Stomach (tissue), 19 donors: ENCODE measurements at places on chromosomes 3 and 15. TPM values are rescaled to one million over a fixed set of nuclear protein-coding genes. Genes with fewer than 3 reads are reported as not detected.

Gene GXYLT2
- 4.2 TPM for total RNA-seq

Gene NDN
- total RNA-seq, result 7.6 TPM

Gene CCDC174
- total RNA-seq, result 44.0 TPM

Gene PROK2
- total RNA-seq, result not detected

Gene LMCD1
- 17.4 TPM for total RNA-seq

Gene PAQR9
- total RNA-seq, result not detected

- no peaks in the 10 kb centered on the region for H3K27me3 ChIP-seq
- no peak for DNase-seq
- peaks cover 37% of the 10 kb centered on the region for H3K36me3 ChIP-seq
Measured at GRCh38 chr3:46673151-46674030, 20.1 kb downstream of the ALS2CL start.

GRCh38 chr3:32095431-32095830 is 11.0 kb upstream of the GPD1L start:
- no peak overlapping the region for H3K27ac ChIP-seq
- H3K4me3 ChIP-seq, result no peak overlapping the region
- no peak for DNase-seq

GRCh38 chr15:79008659-79009058 is 63.8 kb upstream of the CTSH start:
- H3K4me1 ChIP-seq, result peaks cover 13% of the 10 kb centered on the region
- no peak overlapping the region for H3K4me3 ChIP-seq
- H3K27me3 ChIP-seq, result no peaks in the 10 kb centered on the region
- H3K36me3 ChIP-seq, result no peaks in the 10 kb centered on the region
- no peak for DNase-seq

DNA sequence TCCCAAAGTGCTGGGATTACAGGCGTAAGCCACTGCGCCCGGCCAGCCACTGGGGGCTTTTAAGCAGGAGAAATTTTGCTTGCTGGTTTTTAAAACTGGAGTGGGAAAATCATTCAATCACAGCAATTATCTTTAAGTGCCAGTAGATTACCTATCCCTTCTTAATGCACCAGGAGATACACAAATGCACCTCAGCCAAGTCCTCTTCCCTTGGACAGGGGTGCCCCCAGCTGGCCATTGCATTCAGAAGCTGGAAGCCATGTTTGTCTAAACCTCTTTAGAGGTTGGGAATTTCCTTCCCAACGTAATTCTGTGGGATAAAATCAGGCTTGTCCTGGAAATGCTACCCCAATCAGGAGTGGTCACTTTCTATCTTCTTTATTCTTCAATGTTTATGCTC is 26.6 kb downstream of the MIX23 start:
- no peaks in the 10 kb centered on the region for H3K4me1 ChIP-seq
- H3K27ac ChIP-seq, result no peak overlapping the region
- no peaks in the 10 kb centered on the region for H3K27me3 ChIP-seq
- H3K4me3 ChIP-seq, result no peak overlapping the region
- H3K36me3 ChIP-seq, result peaks cover 19% of the 10 kb centered on the region
- peak; percentile 76 for DNase-seq

DNA sequence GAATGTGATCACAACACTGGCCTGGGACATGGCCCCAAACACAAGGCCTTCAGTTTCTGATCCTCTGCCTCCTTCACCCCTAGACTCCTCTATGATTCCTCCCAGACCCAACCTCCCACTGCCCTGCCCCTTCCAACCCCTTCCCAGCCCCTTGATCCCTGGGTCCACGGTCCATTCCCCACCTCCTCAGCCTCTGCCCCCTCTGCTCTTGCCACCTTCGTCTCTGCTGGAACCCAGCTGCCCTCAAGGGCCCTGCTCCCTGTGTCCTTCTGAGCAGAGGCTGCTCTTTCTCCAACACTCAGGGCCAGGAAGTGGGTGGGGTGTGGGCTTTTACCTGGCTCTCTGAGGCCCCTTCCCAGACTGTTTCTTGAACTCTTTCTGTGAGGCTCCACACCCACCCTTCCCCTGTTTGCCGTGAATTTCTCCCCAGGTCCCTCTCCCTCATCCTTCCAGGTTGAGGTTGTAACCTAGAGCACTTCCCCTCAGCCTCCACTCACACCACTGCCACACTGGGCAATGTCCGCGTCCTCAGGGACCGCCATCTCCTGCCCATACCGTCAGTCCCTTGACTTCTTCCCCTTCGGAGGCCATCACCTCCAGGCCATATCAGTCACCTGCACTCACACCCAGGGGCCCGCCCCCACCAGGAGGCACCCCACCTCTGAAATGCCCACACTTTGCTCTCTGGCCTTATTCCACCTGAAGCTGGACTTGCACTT is 18.7 kb upstream of the SLCO2A1 start:
- no peaks in the 10 kb centered on the region for H3K36me3 ChIP-seq
- no peaks in the 10 kb centered on the region for H3K4me1 ChIP-seq
- H3K27ac ChIP-seq, result no peak overlapping the region
- H3K4me3 ChIP-seq, result no peak overlapping the region
- no peak for DNase-seq

- no peaks in the 10 kb centered on the region for H3K36me3 ChIP-seq
- DNase-seq, result no peak
- no peaks in the 10 kb centered on the region for H3K4me1 ChIP-seq
Measured at GRCh38 chr3:44136421-44136820, 105.3 kb upstream of the TOPAZ1 start.

- H3K4me3 ChIP-seq, result no peak overlapping the region
- H3K27me3 ChIP-seq, result no peaks in the 10 kb centered on the region
- H3K27ac ChIP-seq, result no peak overlapping the region
- no peaks in the 10 kb centered on the region for H3K4me1 ChIP-seq
- DNase-seq, result peak; percentile 29
Measured at GRCh38 chr3:67384760-67385397, 269.5 kb downstream of the SUCLG2 start.

DNA sequence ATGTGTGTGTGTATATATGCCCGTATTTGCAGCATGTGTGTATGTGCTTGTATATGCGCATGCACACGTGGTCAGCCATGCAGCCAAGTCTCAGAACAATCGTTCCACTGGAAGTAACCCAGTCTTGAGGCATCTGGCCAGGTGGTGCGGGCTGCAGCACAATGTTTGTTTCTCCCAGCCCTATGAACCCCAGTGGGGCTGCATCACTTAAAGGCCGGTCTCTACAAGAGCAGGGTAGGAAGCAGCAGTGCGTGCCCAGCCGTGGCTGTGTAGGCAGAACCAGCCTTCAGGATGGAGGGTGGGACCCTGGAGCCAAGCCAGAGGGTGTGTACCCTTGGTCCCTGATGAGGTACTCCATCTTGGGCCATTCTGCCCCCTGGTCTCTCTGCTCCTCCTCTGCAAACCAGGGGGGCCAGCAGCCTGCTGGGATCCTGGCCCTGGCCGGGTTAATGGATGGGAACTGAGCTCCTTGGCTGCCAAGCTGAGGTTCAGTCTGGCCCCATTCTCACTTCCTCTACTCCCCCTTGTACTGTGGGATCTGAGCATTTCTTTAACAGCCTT is 11.8 kb downstream of the KLF13 start:
- peaks cover 100% of the 10 kb centered on the region for H3K4me1 ChIP-seq
- H3K36me3 ChIP-seq, result peaks cover 7% of the 10 kb centered on the region
- no peaks in the 10 kb centered on the region for H3K27me3 ChIP-seq
- no peak overlapping the region for H3K4me3 ChIP-seq
- DNase-seq, result no peak

GRCh38 chr15:26260517-26261133 is 397.5 kb upstream of the ATP10A start:
- no peak for DNase-seq
- H3K36me3 ChIP-seq, result no peaks in the 10 kb centered on the region
- no peak overlapping the region for H3K27ac ChIP-seq
- H3K27me3 ChIP-seq, result no peaks in the 10 kb centered on the region
- H3K4me1 ChIP-seq, result no peaks in the 10 kb centered on the region

GRCh38 chr3:36736301-36736700 is 28.1 kb downstream of the DCLK3 start:
- no peak overlapping the region for H3K27ac ChIP-seq
- H3K4me3 ChIP-seq, result no peak overlapping the region
- DNase-seq, result no peak
- no peaks in the 10 kb centered on the region for H3K27me3 ChIP-seq

GRCh38 chr3:186782542-186783057 is 777 bp upstream of the EIF4A2 start:
- H3K4me3 ChIP-seq, result peak overlapping the region; percentile 74
- H3K4me1 ChIP-seq, result peaks cover 36% of the 10 kb centered on the region

- H3K36me3 ChIP-seq, result no peaks in the 10 kb centered on the region
- H3K4me3 ChIP-seq, result no peak overlapping the region
- no peak overlapping the region for H3K27ac ChIP-seq
- H3K4me1 ChIP-seq, result no peaks in the 10 kb centered on the region
- DNase-seq, result no peak
Measured at GRCh38 chr3:139466360-139466759, 10.0 kb downstream of the RBP2 start.

DNA sequence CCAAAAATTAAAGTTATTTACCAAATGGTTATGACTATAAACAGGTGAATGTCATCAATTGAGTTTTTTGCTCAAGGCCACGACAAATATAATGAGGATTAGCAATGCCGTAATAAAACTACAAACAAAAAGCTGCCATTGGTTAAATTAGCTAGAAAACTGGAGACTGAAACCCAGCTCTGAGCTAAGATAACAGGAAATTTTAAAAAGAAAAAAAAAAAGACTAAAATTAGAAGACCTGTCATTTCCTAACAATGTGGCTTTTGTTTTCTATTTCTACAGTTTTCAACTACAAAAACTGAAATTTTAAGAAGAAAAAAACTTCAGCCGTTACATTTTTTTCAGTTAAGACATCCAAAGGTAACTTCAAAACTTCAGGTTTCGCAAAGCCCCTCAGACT is 9.7 kb downstream of the SLC12A6 start:
- H3K27ac ChIP-seq, result no peak overlapping the region
- no peaks in the 10 kb centered on the region for H3K4me1 ChIP-seq
- no peaks in the 10 kb centered on the region for H3K36me3 ChIP-seq

DNA sequence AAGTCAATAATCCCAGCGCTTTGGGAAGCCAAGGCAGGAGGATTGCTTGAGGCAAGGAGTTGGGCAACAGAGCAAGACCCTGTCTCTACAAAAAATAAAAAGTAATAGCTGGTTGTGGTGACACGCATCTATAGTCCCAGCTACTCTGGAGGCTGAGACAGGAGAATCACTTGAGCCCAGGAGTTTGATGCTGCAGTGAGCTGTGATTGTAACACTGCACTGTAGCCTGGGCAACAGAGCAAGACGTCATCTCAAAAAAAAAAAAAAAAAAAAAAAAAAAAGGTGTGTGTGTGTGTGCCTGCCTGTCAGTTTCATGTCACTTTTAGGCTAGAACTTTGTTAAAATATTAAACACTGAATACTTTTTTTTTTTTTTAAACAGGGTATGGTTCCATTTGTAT is 28.4 kb downstream of the DNAJC19 start:
- DNase-seq, result no peak
- H3K36me3 ChIP-seq, result peaks cover 23% of the 10 kb centered on the region
- no peaks in the 10 kb centered on the region for H3K27me3 ChIP-seq
- no peaks in the 10 kb centered on the region for H3K4me1 ChIP-seq

GRCh38 chr3:65861718-65862117 is 177.0 kb downstream of the MAGI1 start:
- no peak overlapping the region for H3K27ac ChIP-seq
- H3K36me3 ChIP-seq, result no peaks in the 10 kb centered on the region
- no peak overlapping the region for H3K4me3 ChIP-seq
- DNase-seq, result no peak

GRCh38 chr3:148400754-148401153 is 296.9 kb upstream of the AGTR1 start:
- H3K4me3 ChIP-seq, result no peak overlapping the region
- H3K36me3 ChIP-seq, result no peaks in the 10 kb centered on the region
- H3K4me1 ChIP-seq, result no peaks in the 10 kb centered on the region
- no peaks in the 10 kb centered on the region for H3K27me3 ChIP-seq
- H3K27ac ChIP-seq, result no peak overlapping the region

DNA sequence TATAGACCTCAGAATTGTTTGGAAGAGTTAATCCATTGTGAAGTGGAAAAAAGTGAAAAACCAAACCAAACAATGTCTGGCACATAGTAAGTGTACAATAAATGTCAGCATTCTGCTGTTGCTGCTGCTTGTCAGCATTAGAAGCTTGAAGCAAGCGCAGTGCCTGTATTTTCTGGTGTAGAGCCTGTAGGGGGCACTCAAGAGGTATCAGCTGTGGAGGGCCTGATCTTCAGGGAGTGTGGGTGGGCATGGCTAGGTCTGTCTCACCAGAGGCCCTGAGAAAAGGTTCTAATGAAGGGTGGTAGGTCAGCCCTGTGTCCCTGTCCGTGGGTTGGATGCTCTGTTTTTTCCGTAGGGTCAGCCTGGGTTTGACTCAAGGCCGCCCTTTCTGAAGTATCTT is 3.6 kb downstream of the ADAMTSL3 start:
- H3K27me3 ChIP-seq, result peaks cover 29% of the 10 kb centered on the region
- H3K27ac ChIP-seq, result no peak overlapping the region
- no peak overlapping the region for H3K4me3 ChIP-seq
- peaks cover 55% of the 10 kb centered on the region for H3K4me1 ChIP-seq
- H3K36me3 ChIP-seq, result no peaks in the 10 kb centered on the region
- DNase-seq, result no peak
